Psoas muscle (tissue), 8 donors: ENCODE measurements at places on chromosomes 11 and 22. TPM values are rescaled to one million over a fixed set of nuclear protein-coding genes. Genes with fewer than 3 reads are reported as not detected.
A peak's percentile ranks its signal among the peaks of the same experiment; 100 is the strongest.

GRCh38 chr11:78158987-78159652 is 19.7 kb upstream of the ALG8 start:
- no peak for DNase-seq
- no peak overlapping the region for H3K4me3 ChIP-seq
- H3K4me1 ChIP-seq, result no peaks in the 10 kb centered on the region
- no peak overlapping the region for H3K27ac ChIP-seq
- no peaks in the 10 kb centered on the region for H3K36me3 ChIP-seq

- no peak within 1 kb of the TSS for H3K27ac ChIP-seq
- no peak for DNase-seq
- H3K4me1 ChIP-seq, result no peaks in the 10 kb centered on the region
- H3K4me3 ChIP-seq, result peak within 1 kb of the TSS; percentile 50
- H3K27me3 ChIP-seq, result peaks cover 87% of the 10 kb centered on the region
These were observed at the start of gene SPON1 for GRCh38 chr11:13962562-13963168. SPON1 (plus strand) TSS chr11:13962723; CDS start chr11:13962905, 182 bp downstream.

GRCh38 chr11:112374486-112375140 is 114.0 kb upstream of the PLET1 start:
- H3K4me1 ChIP-seq, result no peaks in the 10 kb centered on the region
- no peaks in the 10 kb centered on the region for H3K36me3 ChIP-seq
- no peak for DNase-seq
- H3K27me3 ChIP-seq, result no peaks in the 10 kb centered on the region
- no peak overlapping the region for H3K4me3 ChIP-seq

DNA sequence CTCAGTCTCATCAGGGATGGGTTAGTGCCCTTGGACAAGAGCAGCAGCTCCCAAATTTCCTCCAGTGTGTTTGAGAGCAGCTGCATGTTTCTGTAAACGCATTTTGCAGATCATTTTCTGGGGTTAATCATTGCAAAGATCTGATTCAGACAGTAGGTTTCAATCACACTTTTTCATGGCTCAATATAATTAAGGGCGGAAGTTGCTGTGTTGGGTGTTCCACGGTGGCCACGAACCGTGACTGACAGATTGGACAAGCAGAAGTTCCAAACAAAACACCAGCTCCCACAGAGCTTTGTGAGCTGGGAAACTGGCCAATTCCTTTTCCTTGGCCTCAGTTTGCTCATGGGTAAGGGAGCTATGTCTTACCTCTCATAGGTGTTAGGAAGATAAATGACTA is 8.4 kb upstream of the RASSF10 start:
- H3K4me1 ChIP-seq, result no peaks in the 10 kb centered on the region
- H3K4me3 ChIP-seq, result no peak overlapping the region
- DNase-seq, result no peak
- H3K27ac ChIP-seq, result no peak overlapping the region
- H3K27me3 ChIP-seq, result no peaks in the 10 kb centered on the region

Gene OR5P2
- not detected for total RNA-seq
